ENCODE measurements at places on chromosomes 1 and 21.

DNA sequence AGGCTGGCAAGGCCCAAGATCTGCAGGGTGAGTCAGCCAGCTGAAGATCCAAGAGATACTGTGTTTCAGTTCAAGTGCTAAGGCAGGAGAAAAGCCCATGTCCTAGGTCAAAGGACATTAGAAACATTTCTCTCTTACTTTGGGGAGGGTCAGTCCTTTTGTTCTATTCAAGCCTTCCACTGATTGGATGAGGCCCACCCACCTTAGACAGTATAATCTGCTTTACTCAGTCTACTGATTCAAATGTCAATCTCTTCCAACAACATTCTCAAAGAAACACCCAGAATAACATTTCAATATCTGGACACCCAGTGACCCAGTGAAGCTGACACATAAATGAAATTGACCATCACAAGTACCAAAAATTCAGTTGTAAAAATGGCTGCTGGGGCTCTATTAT, 367.8 kb upstream of the ZP4 start:
- DNase-seq: no peak

DNA sequence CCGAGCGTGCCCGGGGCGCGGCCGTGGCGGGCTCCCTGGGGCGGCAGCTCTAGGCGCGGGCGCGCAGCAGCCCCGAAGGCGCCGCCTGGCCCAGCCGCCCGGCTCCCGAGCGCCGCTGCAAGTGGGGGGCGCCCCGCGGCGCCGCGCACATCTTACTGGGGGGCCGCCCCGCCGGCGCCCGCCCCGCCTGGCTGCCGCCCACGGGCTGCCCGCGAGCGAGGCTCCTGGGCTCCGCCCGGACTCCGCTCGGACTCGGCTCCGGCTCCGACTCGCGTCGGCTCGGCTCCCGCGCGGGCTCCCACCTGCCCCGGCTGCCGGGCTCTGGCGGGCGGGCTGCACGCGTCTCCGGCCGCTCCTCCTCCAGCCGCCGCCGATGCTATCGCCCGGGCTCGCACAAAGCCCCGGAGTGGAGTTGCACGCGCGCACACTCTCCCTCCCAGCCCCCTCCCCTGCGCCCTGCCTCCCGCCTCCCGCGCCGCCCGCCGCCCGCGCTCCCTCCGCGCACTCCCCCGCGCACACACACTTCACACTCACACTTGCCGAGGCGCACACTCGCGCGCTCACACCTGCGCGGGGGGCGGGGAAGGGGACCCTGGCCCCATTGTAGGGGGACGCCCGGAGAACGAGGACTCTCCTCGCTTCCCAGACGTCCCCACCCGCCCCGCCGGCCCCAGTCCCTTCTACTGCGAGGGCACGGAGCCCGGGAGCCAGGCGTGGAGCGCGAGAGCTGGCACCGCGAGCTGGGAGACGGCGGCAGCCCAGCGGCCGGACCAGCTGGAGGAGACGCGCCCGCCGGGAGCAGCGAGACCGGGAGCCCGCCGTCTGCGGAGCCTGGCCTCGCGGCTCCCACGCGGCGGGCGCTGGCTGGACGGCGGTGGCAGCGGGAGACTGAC, at the start of gene GRIK3:
Gene GRIK3 (minus strand): TSS at position 395 of the 893 bp plus-strand sequence. CDS start 407 bp downstream, outside the sequence.
- no peak for DNase-seq

DNA sequence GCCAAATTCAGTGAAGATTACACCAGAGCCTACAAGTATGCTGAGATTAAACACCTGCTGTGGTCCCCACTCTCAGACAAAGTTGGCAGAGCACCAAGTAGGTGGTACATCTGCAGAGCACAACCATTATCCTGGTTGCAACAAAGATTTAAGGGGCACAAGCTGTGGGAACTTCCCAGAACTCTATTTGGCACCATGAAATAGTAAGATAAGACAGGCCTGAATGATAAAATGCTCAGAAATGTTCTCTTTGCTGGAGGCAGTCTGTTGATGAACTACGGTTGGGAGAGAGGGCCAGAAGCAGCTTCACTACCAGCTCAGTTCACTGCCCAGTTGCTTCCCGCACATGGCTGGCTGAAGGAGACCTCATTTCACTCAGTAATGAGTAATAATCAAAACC, 19.9 kb downstream of the RPL5 start:
- no peak for DNase-seq

DNA sequence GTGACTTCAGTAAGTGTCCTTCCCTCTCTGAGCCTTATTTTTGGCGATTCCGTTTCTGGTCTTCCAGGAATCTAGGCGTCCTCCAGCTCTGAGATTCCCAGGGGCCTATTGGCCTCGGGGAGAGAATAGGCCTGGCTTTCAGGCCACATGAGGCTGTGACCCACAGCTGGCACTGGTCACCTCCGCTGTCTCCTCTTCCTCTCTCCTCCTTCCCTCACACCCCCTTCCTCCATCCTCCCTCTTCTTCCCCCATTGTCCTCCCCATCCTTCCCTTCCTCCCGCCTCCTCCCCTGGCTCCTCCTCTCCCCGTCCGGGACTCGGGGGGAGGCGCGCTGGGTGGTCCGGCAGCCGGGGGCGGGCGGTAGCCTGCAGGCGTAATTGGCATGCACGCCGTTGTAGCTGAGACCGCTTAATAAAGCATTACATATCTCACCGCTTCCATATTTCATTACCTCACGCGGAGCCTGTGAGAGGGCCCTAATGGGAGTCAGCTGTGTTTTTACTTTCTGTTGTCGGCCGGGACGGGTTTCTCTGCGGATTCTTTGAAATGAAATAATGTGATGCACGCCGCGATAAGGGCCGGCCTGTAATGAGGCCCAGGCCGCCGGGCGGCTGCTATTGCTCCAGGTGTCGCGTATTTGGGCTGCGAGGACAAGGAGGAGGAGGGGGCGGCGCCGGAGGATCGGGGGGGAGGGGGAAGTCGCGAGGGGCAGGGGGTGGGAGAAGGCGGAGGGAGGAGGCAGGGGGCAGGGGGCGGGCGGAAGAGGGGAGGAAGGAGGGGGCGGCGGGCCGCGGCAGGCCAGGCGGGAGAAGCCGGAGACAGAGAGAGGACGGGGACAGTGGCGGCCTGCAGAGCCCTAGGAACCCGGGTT, 95.3 kb downstream of the FOXD2 start:
- DNase-seq: peak; percentile 86

- DNase-seq: no peak
Measured at GRCh38 chr1:209703834-209704504, 677 bp upstream of the HSD11B1 start.

- DNase-seq: no peak
Measured at GRCh38 chr1:6360117-6360496, 33.5 kb downstream of the ACOT7 start.

DNA sequence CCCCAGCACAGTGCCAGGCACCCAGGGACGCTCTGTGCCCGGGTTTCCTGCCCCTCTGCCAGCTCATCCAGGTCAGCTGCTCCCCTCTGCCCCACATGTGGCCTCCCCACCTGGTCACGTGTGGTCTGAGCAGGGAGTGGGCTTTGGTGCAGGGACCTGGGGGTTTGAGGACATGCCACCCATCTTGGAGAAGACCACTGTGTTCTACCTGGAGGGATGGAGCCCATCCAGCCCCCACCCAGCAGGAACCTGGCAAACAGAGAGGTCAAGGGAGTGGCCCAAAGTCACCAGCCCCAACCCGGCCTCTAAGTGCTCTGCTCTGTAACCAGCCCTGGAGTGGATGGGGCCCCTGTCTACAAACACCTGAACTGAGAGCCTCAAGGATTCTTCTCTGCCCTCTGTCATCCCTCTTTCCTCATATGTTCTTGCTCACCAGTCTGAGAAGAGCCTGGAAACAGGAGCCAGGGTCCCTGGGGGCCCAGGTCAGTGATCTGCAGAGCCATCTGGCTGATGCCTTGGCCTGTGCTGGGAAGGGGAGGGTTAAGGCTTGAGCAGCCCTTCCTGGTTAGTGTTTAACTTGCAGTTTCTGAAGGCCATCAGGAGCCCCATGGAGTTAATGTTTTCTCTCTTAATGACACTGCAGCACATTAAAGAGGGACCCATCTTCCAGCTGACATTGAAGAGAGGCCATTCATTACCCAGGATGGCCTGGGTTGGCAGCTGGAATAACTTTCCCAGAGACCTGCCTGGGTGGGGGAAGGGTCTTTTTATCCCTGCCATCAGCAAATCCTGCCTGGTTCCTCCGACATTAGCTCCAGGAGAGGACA, 235.4 kb downstream of the PTPRU start:
- no peak for DNase-seq

GRCh38 chr1:32718036-32718435, 15.5 kb upstream of the SYNC start:
- DNase-seq: no peak

- no peak for DNase-seq
Measured at GRCh38 chr1:26340047-26340481, 13.9 kb downstream of the CRYBG2 start.

DNA sequence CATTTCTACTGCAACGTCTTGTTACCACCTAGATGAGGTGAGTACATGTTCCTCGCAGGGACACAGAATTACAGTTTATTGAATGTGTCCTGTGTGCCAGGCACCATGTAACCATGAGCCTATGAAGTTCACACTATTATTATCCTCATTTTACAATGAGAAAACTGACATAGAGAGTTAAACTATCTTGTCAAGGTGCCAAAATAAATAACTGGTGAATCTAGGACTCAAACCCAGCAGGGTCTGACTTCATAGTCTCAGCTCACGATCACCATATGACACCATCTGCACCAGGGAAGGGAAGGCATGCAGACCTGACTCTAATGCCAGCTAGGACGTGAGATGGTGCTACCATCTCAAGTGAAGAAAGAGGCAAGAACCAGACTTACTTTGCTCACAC, 2.4 kb downstream of the SELE start:
- no peak for DNase-seq

GRCh38 chr1:212536586-212536985, 72.0 kb upstream of the ATF3 start:
- no peak for DNase-seq

GRCh38 chr1:219271818-219272535, 98.3 kb downstream of the LYPLAL1 start:
- no peak for DNase-seq

DNA sequence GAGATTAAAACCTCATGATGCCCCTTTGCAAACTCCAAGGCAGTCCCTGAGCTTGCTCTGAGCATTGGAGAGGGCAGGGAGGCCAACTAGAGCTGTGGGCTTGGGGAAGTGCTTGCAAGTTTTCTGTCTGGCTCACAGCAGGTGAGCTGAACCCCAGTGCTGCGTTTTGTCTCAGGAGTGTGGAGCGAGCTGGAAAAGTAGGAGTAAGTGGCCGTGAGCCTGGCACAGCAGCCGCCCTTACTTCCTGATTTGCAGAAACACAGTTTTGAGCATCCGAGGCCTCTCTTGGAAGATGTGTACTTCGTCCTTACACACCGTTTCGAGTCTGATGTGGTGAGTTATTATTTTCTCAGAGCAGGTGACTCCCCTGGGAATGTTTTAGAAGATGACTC, 221.2 kb upstream of the C1orf174 start:
- DNase-seq: no peak

DNA sequence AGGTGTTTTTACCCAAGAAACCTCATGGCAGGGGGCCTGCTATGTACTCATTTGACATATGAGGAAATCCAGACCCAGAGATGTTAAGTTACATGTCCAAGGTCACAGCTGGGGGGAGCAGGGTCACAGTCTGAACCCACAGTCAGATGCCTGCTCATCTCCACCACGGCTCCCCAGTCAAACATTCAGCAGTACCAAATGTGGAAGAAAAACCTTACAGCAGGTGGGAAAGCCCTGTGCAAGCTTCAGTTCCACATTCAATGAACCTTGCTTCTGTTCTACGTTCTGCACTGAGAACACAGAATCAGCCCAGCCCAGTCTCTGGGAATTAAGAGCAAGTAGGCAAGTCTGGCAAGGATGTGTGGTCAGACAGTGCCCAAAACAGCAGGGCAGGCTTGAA, 35.2 kb downstream of the LRP8 start:
- no peak for DNase-seq

- no peak for DNase-seq
Measured at GRCh38 chr1:157785248-157785647, 8.3 kb upstream of the FCRL2 start.

DNA sequence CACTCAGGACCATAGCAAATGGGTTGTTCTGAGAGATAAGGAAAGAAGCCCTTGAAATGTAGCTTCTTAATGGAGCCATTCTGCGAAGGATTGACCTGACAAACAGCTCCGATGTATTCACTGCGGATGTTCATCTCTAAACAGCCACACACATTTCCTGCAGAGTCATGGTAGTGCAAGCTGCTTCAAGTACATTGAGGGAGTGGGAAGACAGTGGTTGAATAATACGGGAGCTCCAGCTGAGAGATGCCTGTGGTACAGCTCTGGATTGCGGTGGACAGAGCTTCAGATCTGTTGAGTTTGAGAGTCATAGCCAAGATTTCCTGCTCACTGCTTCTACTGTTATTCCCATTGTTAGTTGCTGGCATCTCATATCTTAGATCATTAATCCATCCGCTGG, 86.6 kb downstream of the ZBTB18 start:
- no peak for DNase-seq

DNA sequence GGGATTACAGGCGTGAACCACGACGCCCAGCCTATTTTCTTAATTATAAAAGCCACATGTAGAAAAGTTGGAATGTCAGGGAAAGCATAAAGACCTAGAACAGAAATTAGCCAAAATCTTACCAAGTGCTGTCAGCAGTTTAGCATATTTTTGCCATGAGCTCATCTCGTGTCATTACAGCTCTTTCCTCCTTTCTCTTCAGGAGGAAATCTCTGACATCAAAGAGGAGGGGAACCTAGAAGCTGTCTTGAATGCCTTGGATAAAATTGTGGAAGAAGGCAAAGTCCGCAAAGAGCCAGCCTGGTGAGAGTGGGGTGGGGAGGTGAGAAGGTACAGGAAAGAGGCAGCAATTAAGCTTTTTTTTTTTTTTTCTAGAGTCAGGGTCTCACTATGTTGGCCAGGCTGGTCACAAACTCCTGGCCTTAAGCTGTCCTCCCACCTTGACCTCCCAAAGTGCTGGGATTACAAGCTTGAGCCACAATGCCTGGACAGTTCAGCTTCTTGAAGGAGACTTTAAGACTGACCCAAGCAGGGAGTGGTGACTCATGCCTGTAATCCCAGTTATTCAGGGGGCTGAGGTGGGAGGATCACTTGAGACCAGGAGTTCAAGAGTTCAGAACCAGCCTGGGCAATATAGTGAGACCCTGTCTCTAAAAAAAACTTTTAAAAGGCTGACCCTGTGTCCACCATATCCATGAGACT, 8.4 kb upstream of the BGLAP start:
- peak; percentile 76 for DNase-seq

DNA sequence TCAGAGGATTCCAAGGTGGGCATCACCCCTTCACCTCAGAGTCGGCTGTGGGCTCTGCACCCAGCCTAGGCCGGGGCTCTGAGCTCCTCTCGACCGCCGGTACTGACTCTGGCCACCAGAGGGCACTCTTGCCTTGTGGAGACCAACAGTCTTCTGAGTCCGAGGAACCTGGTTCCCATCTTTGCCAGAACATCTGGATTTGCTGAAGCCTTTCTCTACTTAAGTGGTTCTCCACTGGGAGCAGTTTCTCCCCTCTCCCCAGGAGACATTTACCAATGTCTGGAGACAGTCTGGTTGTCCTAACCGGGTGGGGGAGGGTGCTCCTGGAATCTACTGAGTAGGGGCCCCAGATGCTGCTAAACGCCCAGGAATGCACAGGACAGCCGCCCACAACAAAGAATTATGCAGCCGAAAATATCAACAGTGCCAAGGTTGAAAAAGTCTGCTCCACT, 9.4 kb downstream of the ETV3L start:
- DNase-seq: peak; percentile 94

- no peak for DNase-seq
Measured at GRCh38 chr1:200542162-200542561, 78.4 kb downstream of the KIF14 start.

- DNase-seq: no peak
Measured at GRCh38 chr1:11944358-11944931, 9.9 kb downstream of the PLOD1 start.

GRCh38 chr1:11749203-11749689, 12.7 kb upstream of the C1orf167 start:
- no peak for DNase-seq

- DNase-seq: no peak
Measured at GRCh38 chr1:38475624-38476005, 384.0 kb downstream of the RRAGC start.
